ENCODE measurements at places on chromosomes 11 and 22. TPM values are rescaled to one million over a fixed set of nuclear protein-coding genes. Genes with fewer than 3 reads are reported as not detected.

Gene GGT5
- total RNA-seq, result 0.57 TPM

Gene OSBPL5
- total RNA-seq, result 44.2 TPM

DNA sequence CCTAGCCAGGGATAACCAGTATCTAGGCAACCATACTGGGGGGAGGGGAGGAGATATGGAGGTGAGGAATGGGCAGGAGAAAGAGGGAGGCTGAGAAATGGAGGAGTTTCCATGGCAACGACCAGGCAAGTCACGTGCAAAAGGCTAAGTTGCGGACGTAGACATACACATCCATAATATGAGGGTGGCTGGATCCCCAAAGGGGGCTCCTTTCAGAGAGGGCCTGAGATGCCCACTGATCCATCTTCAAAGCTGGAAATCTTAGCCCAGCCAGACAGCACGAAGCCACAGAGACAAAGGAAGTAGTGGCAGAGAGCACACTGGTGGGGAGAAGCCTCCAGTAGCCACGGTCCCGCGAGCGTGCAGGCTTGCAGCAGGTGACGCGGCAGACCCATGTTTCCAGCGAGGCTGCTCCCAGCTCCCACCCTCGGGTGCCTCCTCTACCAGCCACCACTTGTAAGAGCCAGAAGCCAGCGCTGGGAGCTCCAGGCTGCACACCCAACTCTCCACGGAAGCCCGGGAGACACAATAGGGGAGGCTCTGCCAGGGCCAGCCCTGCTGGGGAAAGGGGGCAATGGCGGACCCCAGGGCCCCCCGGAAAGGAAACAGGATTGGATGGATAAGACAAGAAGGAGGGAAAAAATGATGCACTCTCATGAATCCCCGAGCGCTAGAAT is 938 bp downstream of the FXYD6 start:
- DNase-seq, result no peak

GRCh38 chr22:45579306-45579705 is 76.6 kb downstream of the FBLN1 start:
- no peak for DNase-seq

Data from HCT116 (cell line).